ENCODE measurements at places on chromosomes 2 and 18.

GRCh38 chr18:37572736-37573135 is 7.1 kb upstream of the CELF4 start:
- DNase-seq = no peak

DNA sequence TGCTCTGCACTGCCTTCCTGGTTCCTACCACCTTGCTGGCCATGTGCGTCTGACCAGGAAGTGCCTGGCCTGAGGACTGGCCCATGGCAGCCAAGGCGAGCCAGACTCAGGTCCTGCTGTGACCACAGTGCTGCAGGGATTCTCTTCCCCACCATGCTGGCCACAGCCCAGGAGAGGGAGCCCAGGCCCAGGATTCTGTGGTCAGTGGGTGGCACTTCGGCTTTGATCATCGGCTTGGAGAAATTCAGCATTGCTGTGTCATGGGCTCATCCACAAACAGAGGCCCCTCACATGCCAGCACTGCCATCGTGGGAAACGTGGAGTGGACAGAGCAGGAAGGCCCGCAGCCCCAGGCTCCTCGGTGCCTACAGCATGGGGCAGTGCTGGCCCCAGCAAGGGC is 211.6 kb downstream of the SEPTIN10 start:
- DNase-seq = no peak

DNA sequence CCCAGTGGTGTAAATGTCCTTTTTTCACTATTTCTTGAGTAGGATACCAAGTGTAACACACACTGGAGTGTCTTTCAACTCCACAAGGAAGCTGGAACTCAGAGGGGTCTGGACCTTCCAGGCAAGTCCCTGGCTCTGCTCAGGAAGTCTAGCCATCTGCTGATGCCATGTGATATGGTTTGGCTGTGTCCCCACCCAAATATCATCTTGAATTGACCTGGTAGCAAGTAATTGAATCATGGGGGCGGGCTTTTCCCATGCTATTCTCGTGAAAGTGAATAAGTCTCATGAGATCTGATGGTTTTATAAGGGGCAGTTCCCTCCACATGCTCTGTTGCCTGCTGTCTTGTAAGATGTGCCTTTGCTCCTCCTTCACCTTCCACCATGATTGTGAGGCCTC is 99.4 kb upstream of the CDC42EP3 start:
- DNase-seq = no peak

- DNase-seq = no peak
These were observed 1.1 kb downstream of the IL1F10 start for GRCh38 chr2:113068706-113069485.

DNA sequence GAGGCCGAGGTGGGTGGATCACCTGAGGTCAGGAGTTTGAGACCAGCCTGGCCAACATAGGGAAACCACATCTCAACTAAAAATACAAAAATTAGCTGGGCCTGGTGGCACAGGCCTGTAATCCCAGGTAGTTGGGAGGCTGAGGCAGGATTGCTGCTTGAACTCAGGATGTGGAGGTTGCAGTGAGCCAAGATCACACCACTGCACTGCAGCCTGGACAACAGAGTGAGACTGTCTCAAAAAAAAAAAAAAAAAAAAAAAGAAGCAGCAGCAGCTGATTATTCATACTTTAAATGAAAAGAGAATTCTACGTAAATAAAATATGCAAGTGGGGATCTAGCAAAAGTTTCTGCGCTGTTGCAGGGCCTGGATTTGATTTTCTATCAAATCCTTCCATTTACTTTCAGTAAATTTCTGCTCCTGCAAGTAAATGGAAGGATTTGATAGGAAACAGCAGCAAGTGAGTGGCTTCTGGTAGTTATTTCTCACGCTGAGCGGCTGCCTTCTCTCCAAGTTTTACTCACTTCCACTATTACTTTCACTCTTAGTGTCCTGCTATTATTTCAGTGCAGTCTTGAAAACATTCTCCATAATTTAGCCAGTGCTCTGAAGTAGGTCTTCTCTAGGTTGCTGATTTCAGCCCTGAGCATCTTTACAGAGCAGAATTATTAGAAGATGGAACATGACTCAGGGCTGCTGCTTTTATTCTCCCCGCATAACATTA is 68.4 kb downstream of the SLC16A14 start:
- no peak for DNase-seq

- no peak for DNase-seq
These were observed 109.9 kb downstream of the PDE1A start for GRCh38 chr2:182316950-182317349.

DNA sequence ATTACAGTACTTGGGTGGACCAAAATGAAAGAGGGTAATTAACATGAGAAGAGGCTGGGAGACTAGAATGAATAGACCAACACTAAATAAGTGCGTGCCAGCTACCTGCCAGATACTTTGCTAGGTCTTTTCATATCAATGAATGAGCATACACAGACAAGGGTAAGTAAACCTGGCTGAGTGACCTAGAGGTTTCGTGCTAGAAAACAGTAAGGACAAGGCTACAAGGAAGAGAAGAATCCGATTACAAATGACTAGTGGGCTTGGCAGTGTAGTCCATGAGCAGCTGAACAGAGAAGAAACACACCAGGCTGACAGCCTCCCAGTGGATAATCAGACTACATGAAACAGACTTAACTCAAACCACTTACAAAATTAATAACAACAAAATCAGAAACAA is 64.6 kb downstream of the THADA start:
- no peak for DNase-seq

- no peak for DNase-seq
These were observed 220.6 kb downstream of the SRBD1 start for GRCh38 chr2:45390441-45390840.
